Activated T-cell treated with anti-CD3 and anti-CD28 coated beads, Interleukin-2, amount 50 U/mL, for 72 hours (primary cell): ENCODE measurements at places on chromosomes 6 and 20.
A peak's percentile ranks its signal among the peaks of the same experiment; 100 is the strongest.

GRCh38 chr6:11738661-11739375 lies 39.8 kb downstream of the ADTRP start:
- no peak for DNase-seq

DNA sequence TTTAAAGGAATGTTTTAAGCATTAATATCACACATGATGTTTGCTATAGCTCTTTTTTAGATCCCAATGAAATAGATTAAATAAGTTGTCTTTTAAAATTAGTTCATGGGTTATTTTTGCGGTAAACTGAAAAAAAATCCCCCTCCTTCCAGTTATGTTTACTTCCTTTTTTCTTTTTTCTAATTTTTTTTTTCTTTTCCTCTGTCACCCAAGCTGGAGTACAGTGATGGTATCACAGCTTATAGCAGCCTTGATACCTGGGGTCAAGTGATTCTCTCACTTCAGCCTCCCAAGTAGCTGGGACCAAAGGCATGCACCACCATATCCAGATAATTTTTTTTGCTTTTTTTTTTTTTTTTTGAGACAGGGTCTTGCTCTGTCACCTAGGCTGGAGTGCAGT lies 17.8 kb upstream of the SCAF8 start:
- no peak for DNase-seq

- DNase-seq: peak; percentile 49
Measured at GRCh38 chr20:53839423-53840176, 230.8 kb downstream of the BCAS1 start.

DNA sequence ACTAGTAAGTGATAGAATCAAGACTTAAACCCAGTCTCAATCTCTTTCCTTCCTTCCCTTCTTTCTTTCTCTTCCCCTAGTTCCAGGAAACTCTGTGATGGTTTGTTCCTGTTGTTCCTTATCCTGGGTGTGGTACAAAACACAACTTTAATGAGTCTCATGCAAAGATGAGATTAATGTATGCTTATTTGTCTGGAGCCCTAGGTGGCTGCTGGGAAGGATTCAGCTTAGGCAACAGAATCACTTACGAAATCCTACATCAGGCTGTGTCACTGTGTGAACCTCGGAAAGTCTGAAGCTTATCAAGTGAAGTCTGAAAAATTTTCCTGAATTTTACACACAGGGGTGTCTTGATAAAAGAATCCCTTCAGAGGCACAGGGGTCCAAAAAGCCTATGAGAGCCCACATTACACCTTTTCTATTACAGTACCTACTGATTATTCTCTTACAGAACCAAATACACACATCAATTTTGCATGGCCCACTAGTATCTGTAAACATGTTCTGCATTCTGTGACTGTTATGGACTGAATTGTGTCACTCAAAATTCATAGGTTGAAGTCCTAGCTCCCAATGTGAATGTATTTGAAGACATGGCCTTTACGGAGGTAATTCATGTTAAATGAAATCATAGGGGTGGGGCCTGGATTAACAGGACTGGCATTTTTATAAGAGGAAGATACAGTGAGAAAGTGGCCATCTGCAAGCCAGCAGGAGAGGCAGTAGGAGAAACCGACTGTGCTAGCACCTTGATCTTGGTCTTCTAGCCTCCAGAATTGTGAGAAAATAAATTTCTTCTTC lies 144.7 kb downstream of the MYB start:
- no peak for DNase-seq

- no peak for DNase-seq
Measured at GRCh38 chr6:112289038-112289566, 34.7 kb upstream of the LAMA4 start.

GRCh38 chr6:51675922-51676275 lies 411.5 kb downstream of the PKHD1 start:
- no peak for DNase-seq

GRCh38 chr20:47551841-47552240 lies 50.2 kb downstream of the NCOA3 start:
- DNase-seq: no peak

- no peak for DNase-seq
Measured at GRCh38 chr6:160329188-160329587, 19.0 kb upstream of the SLC22A3 start.

GRCh38 chr20:37856932-37857660 lies 45.8 kb upstream of the VSTM2L start:
- no peak for DNase-seq
